ENCODE measurements at places on chromosomes 4 and X. TPM values are rescaled to one million over a fixed set of nuclear protein-coding genes. Genes with fewer than 3 reads are reported as not detected.

GAB3 gene
- total RNA-seq: 2.0 TPM

YY2 gene
- 1.1 TPM for total RNA-seq

NUDT6 gene
- 7.7 TPM for total RNA-seq

CCKAR gene
- total RNA-seq: not detected

- DNase-seq: no peak
- H3K36me3 ChIP-seq: no peaks in the 10 kb centered on the region
- H3K4me1 ChIP-seq: peaks cover 15% of the 10 kb centered on the region
- H3K27ac ChIP-seq: no peak overlapping the region
Measured at GRCh38 chr4:88012647-88013046, 5.2 kb downstream of the PKD2 start.

DNA sequence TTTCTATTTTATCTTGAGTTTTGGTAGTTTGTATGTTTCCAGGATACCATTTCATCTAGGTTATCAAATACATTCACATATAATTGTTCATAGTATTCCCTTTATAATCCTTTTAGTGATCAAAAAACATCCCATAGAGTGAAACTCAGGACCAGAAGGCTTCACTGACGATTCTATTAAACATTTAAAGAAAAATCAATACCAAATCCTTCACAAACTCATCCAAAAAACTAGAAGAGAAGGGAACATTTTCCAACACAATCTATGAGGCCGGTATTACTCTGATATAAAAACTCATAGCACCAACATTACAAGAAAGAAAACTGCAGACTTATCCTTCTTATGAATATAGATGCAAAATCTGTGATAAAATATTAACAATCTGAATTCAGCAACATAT is 203.4 kb downstream of the ANKRD50 start:
- no peaks in the 10 kb centered on the region for H3K36me3 ChIP-seq
- no peak for DNase-seq
- H3K4me3 ChIP-seq: no peak overlapping the region
- no peak overlapping the region for H3K27ac ChIP-seq
- H3K27me3 ChIP-seq: no peaks in the 10 kb centered on the region

DNA sequence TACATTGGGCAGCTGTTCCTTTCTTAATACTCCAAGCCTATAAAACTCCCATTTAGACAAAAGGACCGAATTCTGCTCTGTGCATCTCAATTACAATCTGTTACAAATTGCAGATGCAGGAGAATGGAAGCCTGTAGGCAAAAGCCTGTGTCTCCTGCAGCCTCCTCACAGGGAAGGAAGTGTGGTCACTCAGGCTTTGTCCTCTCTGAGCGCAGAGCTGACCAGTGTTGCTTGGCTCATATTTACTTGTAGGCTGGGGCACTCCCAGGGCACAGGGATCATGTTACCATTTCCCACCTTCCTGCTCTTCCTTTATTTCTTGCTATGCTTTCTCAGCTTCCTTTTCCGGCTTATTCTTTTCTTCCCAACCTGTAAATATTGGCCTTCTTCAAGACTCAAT is 15.7 kb downstream of the SUPT20HL2 start:
- H3K36me3 ChIP-seq: no peaks in the 10 kb centered on the region
- DNase-seq: no peak
- H3K4me3 ChIP-seq: no peak overlapping the region
- no peak overlapping the region for H3K27ac ChIP-seq
- H3K4me1 ChIP-seq: no peaks in the 10 kb centered on the region
- H3K27me3 ChIP-seq: no peaks in the 10 kb centered on the region

DNA sequence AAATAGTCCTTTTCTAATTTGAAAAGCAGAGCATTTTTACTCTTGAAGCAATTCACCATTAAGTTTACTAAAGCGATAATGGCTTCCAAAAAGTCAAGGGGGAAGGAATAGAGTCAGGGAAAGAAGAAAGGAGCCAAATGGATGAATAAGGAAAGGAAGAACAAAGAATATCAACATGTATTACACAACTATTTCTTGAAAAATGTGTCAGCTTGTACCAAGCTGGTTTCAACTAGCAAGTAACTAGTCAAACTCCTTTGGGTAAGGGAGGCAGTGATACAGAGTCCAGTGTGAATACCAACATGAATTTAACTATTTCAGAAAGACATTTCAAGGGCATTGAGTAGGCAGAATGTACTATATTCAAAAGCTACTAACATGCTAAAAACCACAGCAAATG is 112.1 kb downstream of the ARHGAP6 start:
- H3K27ac ChIP-seq: no peak overlapping the region
- H3K4me1 ChIP-seq: no peaks in the 10 kb centered on the region
- no peaks in the 10 kb centered on the region for H3K27me3 ChIP-seq

DNA sequence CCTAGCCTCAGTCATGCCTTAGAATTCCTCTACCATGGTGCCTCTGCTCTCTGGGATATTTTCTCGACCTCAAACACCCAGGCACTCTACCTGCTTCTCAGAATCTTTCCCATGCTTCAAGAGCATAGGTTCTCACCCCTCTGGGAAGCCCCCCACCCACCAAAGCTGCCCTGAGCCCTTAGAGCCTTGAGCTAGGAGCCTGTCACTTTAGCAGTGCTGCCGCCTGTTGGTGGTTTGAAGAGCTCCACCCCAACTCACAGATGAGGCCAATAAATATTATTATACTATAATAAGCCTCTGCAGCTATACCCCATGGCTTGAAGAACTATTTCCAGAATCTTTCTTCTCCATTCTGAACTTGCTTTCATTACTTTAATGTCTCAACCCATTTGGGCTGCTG is 109.7 kb downstream of the RTL5 start:
- H3K36me3 ChIP-seq: no peaks in the 10 kb centered on the region
- peaks cover 9% of the 10 kb centered on the region for H3K4me1 ChIP-seq
- peak overlapping the region; percentile 4 for H3K27ac ChIP-seq
- no peak for DNase-seq
- no peak overlapping the region for H3K4me3 ChIP-seq
- no peaks in the 10 kb centered on the region for H3K27me3 ChIP-seq
